ENCODE measurements at places on chromosomes 3 and 15.

DNA sequence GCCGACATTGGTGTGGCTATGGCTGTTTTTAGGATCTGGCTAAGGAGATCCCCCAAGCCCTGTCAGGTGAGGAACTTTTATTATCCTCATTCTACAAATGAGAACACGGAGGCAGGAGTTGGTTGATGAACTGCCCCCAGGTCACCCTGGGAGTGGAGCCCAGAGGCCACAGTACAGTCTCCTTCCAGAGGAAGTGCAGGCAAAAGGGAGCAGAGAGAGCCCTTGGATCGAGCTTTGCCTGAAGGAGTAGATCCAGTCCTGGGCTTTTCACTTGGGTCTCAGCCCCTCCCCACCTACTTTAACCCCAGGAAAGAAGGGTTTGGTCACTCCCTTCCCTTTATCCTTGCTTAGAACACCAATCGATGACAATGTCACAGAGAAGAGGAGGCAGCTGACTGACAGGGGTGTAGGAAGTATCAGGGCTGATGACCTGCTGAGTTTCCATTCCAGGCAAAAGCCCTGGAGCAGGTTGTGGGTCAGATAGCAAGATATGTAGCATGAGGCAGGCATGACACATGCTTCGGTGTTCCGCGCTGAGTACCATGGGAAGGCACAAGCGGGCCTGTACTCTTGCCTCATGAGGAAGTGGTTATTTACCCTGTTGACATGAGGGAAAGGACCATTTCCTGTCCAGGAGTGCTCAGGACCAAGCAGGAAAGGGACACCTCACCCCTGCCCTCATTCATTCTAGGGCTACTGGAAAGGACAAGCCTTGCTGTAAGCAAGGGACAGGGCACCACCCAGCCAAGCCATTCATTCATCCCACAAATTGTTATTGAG, 5.8 kb upstream of the PLA2G4D start:
- DNase-seq = no peak

DNA sequence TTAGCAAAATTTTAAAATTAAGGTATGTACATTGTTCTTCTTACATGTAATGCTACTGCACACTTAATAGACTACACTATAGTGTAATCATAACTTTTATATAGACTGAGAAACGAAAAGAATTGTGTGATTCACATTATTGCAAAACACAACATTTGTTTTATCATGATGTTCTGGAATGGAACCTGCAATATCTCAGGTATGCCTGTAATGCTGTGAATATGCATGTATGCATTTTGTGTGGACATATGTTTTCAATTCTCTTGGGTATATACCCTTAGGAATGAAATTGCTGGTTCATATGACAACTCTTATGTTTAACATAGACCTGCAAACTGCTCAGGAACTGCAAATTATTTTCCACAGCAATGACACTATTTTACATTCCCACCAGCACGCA, 38.6 kb upstream of the TJP1 start:
- no peak for DNase-seq

GRCh38 chr3:45398178-45398577, 9.8 kb downstream of the LARS2 start:
- DNase-seq = peak; percentile 81

GRCh38 chr3:71152039-71152891, 431.3 kb downstream of the FOXP1 start:
- no peak for DNase-seq

DNA sequence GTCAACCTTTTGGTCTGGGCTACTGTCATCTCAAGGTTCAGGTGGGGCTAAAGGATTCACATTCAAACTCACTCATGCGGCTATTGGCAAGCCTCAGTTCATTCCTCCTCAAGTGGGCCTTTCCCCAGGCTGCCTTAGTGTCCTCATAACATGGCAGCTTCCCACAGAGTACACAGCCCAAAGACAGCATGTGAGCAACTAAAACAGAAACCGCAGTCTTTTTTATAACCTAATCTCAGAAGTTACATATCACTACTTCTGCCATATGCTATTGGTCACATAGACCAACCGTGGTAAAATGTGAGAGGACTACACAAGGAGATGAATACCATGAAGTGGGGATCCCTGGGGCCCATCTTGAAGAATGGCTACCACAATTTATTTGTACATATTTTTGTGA, 4.5 kb upstream of the CEP70 start:
- no peak for DNase-seq

- DNase-seq = no peak
These were observed 458 bp downstream of the MCF2L2 start for GRCh38 chr3:183427876-183428446.

- DNase-seq = no peak
These were observed 15.6 kb downstream of the SENP5 start for GRCh38 chr3:196883361-196883760.

DNA sequence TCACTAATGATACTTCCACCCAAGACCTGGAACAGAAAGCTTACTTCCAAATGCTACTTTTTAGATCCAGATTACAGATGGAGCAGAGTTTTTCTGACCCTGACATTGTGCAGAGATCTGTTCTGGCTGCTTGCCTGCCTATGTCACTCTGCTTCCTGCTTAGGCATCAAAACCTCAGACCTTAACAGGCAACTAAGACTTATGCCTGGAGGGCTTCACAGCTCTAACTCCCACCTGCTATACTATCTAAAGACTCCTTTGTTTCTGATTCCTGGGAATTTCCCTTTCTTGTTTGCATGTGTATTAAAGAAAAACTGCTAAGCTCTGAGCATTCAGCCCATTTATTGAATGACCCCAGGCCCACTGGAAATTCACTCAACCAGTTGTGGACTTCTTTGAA, 157.4 kb upstream of the NPHP3 start:
- no peak for DNase-seq

GRCh38 chr3:135667061-135667460, 298.5 kb upstream of the PPP2R3A start:
- no peak for DNase-seq

- DNase-seq = no peak
These were observed 179.1 kb downstream of the NSUN3 start for GRCh38 chr3:94241986-94242385.

GRCh38 chr3:167491621-167492020, 17.8 kb upstream of the SERPINI2 start:
- no peak for DNase-seq

DNA sequence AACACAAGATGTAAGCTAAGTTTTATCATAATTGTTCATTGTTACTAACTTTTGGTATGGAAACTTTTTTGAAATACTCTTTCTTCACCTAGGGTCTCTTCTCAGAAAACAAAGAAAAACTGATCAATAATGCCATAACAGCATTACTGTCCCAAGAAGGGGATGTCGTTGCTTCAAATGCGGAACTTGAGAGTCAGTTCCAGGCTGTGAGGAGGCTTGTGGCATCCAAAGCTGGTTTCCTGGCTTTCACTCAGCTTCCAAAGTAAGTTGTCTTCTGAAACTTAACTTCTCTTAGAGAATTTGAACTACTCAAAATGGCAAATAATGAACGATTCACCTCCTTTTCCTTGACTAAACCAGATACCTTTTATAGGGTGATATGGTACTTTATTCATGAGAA, 39.3 kb downstream of the DNAJC13 start:
- no peak for DNase-seq

GRCh38 chr15:51186181-51186705, 91.5 kb upstream of the TNFAIP8L3 start:
- no peak for DNase-seq

DNA sequence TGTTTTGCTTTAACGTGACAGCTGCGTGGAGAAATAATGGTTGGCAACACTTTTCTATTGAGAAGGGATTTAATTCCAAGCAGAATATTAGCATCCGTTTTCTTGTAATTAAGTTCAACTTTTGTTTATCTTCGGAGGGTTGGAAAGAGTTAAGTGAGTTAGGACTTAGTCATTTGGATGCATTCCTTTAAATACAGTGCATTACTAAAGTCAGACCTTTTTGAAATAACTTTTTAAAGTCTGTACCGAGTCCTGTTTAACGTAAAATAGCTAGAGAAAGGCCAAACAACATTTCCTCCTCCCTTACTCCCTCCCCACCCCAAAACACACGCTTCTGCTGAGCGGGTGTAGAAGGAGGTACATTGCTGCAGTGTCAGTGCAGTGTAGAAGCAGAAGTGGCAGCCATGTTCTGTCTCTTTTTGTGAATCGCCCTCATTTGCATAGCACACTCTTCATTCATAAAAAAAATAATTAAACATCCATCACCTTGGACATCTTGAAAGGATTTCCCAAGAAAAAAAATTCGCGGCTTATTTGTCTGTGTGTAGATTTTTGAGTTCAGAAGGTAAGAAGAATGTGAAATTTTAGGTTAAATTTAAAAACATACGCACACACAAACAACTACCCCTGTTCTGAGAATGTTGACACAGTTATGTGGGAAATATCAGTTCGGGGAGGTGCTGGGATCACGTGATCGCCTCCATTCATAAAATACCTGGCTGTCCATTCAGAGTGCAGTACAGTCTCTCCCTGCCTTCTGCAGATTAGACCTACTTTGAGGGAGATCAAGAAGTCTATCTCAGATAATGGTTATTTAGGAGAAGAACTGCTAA, 1.6 kb downstream of the SPRED1 start:
- peak; percentile 62 for DNase-seq

- no peak for DNase-seq
These were observed 18.6 kb upstream of the C15orf40 start for GRCh38 chr15:83030021-83030420.

GRCh38 chr3:155595371-155595770, 149.5 kb downstream of the PLCH1 start:
- no peak for DNase-seq

DNA sequence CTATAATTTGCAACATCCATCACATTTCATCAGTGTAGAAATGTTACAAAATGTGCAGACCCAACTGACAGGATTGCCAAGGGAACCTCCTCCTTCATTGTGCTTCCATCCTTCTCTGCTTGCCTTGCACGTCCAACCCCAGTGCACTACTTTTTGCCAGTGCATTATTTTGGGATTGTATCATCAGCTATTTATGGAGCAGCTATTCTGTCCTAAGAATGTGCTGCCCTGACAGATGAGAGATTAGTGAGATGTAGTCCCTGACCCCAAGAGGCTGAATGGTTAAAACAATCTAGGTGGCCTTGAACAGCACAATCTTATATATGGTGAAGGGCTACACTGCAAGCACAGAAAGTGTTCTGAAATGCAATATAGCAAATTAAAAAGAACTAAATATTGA, 935.8 kb downstream of the IGSF11 start:
- DNase-seq = no peak

DNA sequence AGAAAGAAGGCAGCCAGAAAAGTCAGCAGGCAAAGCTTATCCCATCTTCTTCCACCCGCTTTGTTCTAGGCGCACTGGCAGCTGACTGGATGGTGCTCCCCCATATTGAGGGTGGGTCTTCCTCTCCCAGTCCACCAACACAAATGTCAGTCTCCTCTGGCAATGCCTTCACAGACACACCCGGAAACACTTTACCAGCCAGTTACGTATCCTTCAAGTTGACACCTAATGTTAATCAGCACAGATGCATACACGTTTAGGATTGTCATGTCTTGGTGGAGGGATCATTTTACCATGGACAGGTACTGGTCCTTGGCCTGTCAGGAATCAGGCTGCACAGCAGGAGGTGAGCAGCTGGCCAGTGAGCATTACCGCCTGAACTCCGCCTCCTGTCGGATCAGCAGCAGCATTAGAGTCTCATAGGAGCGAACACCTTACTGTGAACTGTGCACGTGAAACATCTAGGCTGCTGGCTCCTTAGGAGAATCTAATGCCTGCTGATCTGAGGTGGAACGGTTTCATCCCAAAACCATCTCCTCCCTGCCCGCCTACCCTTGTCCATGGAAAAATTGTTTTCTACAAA, 59.1 kb upstream of the PYDC2 start:
- DNase-seq = no peak

DNA sequence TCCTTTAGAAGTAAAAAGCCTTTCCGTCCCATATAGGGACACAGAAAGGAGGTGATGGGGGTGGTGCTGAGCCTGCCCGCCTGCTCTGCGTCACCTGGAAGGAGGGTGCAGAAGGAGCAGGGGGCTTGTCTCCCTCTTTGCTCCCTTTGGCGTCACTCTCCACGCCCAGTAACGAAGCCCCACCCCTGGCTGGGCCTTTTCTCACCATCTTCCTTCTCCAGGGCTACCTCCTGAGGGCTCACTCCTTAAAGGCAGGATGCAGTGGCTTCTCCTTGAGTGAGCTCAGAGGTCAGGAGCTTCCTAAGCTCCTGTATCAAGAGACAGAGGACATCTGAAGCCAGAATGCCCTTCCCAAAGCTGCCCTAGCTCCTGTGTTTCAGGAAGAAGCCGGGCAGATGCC, 31.5 kb downstream of the SLCO3A1 start:
- no peak for DNase-seq

DNA sequence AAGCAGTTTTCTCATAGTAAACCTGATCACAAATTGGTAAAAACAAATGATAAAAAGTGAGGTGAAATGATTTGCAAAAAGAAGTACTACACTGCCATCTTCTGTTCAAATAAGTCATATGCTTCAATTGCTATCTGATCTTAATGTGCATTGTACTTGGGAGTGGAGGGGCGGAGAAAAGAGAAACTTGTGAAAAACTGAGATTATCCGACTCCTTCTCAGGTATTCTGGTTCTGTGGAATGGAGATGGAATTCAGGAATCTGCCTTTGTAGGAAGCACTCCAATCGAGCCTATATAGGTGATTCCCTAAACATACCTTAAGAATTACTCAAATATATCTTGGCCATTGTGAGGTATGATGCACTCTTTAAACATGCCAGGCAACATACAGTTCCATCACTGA, 180.6 kb downstream of the CHL1 start:
- DNase-seq = no peak

- DNase-seq = no peak
These were observed 104.4 kb downstream of the LRRK1 start for GRCh38 chr15:101023501-101024072.

DNA sequence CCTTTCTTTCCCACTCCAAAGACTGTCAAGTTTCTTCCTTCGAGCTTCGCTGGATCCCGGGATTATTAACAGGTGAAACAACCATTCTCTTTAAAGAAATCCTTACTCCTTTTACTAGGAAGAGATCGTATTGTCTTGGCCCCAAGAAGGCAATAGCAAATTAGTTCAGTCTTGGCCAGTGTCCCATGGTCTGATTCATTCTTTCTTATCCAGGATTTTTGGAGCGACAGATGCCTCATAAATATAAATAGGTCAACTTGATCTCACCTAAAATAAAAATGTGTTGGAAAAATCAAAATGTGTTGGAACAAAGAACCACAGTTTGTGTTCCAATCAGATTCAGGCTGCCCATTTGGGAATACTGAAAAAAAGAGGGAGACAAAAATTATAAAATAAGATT, 140.1 kb upstream of the TMEM108 start:
- DNase-seq = no peak

All from LNCaP clone FGC (cell line).